Osteocyte (in vitro differentiated cells): ENCODE measurements at places on chromosomes 3 and 15.

DNA sequence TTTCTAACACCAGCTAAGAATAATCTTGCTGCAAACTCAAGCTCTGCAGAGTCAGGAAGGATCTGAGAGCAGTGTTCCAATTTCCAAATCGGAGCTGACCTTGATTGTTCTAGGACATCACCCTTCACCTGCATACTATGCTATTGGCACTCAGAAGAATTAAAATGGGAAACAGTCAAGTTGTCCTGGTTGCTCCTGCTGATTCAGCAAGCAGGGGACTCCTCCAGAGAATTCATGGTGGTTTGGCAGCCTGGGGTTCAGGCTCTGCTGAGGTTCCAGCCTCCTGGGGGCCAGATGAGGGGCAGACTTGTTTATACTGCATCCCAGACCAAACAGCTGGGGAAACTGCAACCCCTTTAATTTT is 213.7 kb upstream of the ADAMTS9 start:
- no peak overlapping the region for H3K27ac ChIP-seq
- no peak for DNase-seq
- H3K27me3 ChIP-seq, result no peaks in the 10 kb centered on the region
- H3K36me3 ChIP-seq, result no peaks in the 10 kb centered on the region
- H3K4me3 ChIP-seq, result no peak overlapping the region

DNA sequence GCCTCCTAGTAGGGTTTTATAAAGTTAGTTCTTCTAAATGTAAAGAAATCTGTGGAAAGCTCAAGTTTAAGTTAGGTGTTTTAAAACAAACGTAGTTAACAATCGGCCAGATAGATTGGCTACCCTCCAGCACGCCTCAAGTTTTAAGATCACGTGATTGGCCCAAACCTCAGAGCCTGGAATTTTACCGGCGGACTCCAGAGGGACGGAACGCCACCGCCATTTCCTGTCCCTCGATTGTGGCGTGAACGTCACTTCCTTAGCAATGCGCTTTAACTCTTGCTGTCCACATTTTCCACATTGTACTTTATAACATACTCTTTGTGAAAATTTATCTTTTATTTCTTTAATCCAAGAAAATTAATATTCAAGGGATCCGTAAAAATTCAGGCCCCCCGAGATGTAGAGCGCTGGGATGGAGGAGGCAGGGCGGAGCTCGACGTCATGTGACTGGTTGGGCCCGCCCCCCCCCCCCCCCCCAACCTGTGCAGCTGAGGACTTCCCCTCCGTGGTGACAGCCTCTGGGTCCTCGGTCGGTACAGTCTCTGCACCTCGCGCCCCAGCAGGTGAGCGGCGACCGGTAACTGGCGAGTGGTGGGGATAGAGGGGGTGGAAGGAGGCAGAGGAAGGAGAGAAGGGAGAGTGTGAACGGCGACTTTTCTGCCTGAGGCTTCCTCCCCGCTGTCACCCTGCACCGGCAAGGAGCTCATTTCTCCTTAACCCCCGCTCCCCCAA is at the start of gene ATP6V1A:
Gene ATP6V1A, plus strand, starts transcription at position 488 of the 735 bp plus-strand sequence. CDS start 31,719 bp downstream, outside the sequence.
- peak within 1 kb of the TSS; percentile 100 for H3K27ac ChIP-seq
- peaks cover 49% of the 10 kb centered on the region for H3K4me1 ChIP-seq
- peak; percentile 94 for DNase-seq
- H3K36me3 ChIP-seq, result no peaks in the 10 kb centered on the region
- H3K4me3 ChIP-seq, result peak within 1 kb of the TSS; percentile 99

- H3K4me3 ChIP-seq, result no peak overlapping the region
- peaks cover 9% of the 10 kb centered on the region for H3K4me1 ChIP-seq
- H3K27ac ChIP-seq, result no peak overlapping the region
- no peak for DNase-seq
- H3K27me3 ChIP-seq, result no peaks in the 10 kb centered on the region
- peaks cover 31% of the 10 kb centered on the region for H3K36me3 ChIP-seq
Measured at GRCh38 chr3:183069086-183069485, 30.2 kb downstream of the MCCC1 start.

- H3K4me3 ChIP-seq, result no peak overlapping the region
- H3K27me3 ChIP-seq, result no peaks in the 10 kb centered on the region
- no peak overlapping the region for H3K27ac ChIP-seq
- DNase-seq, result no peak
- peaks cover 30% of the 10 kb centered on the region for H3K36me3 ChIP-seq
Measured at GRCh38 chr3:101495552-101495951, 17.5 kb downstream of the SENP7 start.

- H3K4me3 ChIP-seq, result peak overlapping the region; percentile 75
- peaks cover 26% of the 10 kb centered on the region for H3K27me3 ChIP-seq
- peaks cover 49% of the 10 kb centered on the region for H3K4me1 ChIP-seq
- H3K27ac ChIP-seq, result no peak overlapping the region
Measured at GRCh38 chr15:96360581-96361308, 30.2 kb downstream of the NR2F2 start.
